ENCODE measurements at places on chromosomes 16 and 17.
A peak's percentile ranks its signal among the peaks of the same experiment; 100 is the strongest.

GRCh38 chr17:67855504-67856324 lies 30.4 kb downstream of the BPTF start:
- no peak for DNase-seq

- DNase-seq = no peak
These were observed 92.4 kb upstream of the HSBP1 start for GRCh38 chr16:83715217-83715920.

DNA sequence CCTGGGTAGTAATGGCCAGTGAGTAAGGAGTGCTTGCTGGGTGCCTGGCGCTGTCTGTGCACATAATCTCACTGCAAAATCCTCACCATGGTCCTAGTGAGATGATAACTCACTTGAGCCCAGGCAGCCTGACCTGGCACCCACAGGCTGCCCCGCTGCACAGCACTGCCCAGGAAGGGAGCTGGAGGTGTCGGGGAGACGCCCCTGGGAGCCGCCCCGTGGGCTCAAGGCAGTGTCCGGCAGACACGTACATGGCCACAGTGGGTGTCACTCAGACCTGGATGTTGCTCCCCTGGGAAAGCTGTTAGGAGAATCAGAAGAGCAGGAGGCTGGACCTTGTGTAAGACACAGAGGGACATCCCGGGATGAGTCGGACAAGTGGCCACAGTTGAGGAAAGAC lies 44.2 kb downstream of the BEAN1 start:
- DNase-seq = no peak

- peak; percentile 76 for DNase-seq
These were observed 17.8 kb downstream of the SAP30BP start for GRCh38 chr17:75684924-75685323.

GRCh38 chr17:7711051-7711755 lies 6.2 kb downstream of the EFNB3 start:
- no peak for DNase-seq

DNA sequence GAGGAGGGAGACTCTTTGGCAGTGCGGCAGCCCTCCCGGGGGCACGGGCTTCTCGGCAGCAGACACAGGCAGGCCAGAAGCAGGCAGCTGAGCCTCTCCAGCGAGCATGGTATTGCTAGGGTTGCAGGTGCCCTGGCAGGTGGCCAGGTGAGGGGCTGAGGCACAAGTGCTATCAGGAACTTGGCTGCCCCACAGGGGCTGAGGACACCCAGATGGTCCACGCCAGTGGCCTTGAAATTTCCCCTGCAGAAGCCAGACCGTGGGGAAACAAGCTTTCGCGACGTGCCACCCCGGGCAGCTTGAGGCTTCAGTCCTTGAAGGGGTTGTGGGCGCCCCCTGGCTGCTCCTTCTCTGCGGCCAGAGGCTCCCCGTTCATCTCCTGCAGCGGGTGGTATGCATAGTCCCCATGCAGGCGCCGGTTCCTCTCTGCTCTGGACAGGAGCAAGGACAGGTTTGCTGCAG lies 8.5 kb downstream of the NAGPA start:
- DNase-seq = no peak

- no peak for DNase-seq
These were observed 3.6 kb downstream of the SDK2 start for GRCh38 chr17:73640691-73641090.

GRCh38 chr17:7114875-7115614 lies 423 bp upstream of the ASGR2 start:
- no peak for DNase-seq

GRCh38 chr17:72287586-72287985 lies 166.8 kb downstream of the SOX9 start:
- no peak for DNase-seq

DNA sequence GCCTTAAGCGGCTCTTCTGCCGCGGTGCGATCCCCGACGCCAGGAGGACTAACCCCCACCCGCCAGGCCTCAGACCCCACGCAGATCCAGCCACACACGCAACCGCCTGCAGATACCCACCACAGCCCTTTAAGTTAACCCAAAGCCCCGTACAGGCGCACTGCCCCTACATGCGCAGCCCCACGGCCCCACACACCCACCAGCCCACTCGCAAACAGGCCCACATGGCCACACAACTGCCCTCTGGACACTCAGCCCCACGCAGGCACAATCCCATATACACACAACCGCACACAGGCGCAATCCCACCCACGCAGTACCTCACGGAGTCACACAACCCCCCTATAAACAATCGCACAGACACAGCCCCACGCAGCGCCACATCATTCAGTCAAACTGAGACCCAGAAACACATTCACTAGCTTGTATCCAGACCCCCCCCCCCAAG lies 41.7 kb downstream of the RAI1 start:
- no peak for DNase-seq

DNA sequence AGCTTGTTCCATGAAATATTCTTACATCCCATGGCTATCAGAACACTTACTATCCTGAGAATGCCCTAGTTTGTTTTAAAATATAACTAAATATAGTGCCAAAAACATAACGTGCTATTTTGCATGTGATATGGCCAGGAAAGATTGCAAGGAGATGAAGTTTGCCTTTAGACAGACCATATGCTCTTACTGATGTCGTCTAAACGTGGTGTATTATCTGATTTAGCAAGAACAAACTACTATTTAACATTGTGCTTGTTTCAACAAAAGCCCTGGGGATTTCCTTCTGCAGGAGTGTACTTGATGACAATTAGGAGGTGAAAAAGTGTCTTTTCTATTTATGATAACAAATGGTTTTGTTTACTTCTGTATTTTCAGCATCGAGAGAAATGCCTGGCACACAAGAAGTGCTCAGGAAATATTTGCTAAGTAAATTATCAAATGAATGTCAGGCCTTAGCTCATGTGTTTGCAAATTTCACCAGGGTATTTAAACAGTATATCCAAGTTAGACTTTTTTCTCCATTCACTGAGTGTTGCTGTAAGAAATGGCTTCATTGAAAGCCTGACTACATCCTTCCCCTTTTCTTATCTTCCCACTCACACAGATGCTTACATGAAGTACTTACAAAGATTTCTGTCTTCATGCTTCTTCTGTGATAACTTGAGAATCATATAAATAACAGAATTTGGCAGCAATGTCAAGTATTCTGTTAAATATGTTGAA lies 1033.6 kb downstream of the CDH8 start:
- no peak for DNase-seq

DNA sequence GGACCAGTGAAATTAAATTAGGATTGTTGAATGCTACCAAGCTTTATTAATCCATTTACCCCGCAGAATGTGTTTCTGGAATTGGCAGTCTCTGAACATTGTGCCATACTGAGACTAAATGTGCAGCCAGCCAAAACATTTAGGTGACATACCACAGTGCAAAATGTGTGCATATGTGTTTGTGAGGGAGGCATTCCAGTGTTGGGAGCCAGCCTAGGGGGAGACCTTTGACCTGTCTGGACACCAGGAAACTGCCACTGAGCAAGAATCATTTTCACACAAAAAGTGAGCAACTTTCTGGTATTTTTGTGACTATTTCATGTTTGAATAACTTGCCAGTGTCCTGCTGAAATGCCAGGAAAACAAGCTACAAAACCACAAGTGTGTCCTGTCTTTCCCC lies 64.7 kb upstream of the SLC12A3 start:
- no peak for DNase-seq

- peak; percentile 97 for DNase-seq
These were observed 4.1 kb downstream of the MGAT5B start for GRCh38 chr17:76872221-76872873.

DNA sequence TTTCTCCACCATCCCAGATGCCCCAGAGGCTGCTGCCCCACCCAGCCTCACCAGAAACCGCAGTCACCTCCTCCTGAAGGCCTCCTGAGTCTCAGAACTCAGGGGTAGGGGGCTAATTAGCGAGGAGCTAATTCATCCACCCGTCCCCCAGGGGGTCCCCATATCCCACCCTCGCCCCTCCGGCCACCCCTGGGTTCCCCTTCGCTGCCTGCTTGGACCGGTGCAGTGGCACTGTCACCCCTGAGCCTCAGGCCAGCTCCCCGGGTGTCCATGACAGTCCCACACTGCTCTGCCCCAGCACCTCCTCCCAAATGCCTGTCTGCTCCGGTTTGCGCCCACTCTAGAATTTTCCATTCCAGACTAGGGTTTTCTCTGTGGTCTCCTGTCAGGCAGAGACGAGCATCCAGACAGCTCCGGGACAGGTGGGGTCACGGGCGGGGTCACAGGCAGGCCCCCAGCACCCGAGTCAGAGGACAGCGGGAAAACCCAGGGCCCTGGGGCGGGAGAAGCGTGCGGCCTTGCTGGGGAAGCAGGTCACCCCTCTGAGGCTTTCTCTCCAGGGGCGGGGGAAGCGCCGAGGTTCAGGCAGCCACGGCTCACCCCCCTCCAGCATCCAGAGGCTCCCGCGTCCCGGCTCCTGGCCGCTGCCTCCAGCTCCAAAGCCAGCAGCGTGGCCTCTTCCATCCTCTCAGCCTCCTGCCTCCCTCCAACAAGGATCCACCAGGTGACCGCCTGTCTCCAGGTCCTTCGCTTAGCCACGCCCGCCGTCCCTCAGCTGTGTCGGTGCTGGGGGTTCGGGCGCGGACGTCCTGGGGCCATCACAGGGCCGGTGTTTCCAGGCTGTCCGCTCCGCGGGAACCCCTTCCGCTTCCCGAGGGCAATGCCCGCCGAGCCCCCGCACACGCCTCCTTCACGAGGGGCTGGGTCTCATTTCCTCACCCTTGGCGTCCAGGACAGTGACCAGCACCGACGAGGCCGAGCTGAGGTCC lies 3.1 kb upstream of the PERCC1 start:
- no peak for DNase-seq

DNA sequence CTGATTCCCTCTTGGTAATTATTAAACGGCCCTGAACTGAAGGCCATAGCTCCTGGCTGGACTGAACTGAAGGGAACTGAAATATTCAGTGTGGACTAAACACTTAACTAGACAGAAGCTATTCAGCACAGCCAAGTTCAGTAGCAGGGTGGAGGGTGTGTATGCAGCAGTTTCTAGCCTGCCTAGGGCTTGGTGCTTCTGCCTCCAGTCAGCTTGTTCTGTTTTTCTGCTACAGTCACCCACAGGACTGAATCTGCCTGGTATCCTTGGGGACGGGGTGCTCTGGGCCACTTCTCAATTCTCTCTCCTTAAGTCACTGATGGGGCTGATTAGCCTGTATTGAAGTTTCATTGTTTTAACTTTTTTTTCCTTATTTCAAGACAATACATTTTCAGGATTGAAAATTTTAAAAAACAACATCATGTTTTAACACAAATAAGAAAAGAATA lies 77.1 kb downstream of the WWP2 start:
- DNase-seq = no peak

DNA sequence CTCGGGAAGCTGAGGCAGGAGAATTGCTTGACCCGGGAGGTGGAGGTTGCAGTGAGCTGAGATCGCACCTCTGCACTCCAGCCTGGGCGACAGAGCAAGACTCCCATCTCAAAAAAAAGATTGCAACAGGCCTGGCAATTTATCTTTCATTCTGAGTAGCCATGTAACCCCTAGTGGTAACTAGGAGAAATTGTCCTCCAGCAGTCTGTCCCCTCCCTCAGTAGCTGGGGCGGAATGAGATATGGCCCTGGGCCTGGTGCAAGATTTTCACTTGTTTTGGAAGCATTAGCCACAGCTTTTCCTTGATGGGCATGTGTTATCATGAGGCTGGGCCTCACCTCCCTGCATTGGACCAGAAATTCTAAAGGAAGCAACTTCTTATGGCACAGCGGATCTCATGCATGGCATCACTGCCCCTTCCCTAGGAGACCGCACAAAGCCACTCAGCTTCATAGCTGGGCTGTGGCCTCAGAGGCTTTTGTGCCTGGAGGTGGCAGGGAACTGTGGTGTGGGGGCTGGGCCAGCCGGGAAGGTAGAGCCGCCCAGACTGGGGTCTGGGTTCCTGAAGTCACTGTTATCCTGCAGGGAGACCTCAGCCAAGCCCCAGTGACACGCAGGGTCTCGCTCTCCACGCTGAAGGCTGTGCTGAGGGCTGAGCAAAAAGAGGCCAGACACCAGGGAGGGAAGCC lies 13.4 kb downstream of the NATD1 start:
- DNase-seq = peak; percentile 43

DNA sequence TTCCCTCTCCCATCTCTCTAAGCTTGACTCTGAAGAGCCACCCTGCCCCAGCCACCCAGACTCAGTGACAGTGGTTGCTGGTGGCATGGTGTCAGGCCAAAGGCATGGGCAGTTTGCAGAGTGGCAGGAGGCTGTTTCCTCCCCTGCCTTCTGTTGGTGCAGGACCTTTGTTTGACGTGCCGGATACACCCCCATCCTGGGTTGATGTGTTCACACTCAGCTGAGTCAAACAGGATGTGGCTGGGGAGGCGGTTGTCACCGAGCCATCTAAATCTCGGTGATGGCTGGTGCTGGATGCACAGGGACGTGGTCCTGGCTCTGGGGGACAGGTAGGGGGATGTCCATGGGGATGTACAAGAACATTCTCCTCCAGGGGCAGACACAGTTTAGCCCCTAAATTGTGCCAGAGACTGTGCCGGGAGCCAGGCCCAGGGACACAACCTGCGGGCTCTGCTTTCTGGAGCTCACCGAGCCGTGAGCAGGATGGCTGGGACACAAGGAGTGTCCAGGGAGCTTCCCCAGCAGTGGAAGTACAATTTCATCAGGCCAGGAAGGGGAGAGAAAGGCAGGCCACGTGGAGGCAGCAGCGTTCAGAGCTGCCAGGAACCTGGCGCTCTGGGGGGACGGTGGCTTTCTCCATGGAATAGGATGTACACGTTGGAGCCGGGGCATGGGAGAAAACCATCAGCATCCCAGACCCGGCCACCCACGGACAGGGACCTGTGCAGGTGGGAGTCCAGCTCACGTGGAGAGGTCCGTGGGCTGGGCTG lies 264.2 kb downstream of the SEC14L1 start:
- peak; percentile 93 for DNase-seq

- DNase-seq = no peak
These were observed 8.0 kb upstream of the UNK start for GRCh38 chr17:75776386-75777295.

DNA sequence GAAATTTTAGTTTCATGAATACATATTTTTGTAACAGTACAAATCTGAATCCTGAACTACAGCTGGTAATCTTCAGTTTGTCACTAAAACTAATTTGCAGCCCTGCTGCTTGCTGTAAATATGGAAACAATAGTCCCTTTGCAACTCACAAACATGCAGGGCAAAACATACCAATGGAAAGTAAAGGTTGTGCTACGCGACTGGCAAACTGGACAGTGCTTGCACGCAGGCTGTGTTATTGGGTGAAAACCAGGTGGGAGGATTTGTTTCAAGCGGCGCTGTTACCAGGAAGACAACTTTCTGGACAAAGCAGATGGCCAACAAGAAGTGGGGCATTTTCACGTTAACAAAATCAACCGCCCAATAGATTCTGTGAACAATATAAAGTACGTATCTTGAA lies 93.5 kb downstream of the CDYL2 start:
- no peak for DNase-seq

DNA sequence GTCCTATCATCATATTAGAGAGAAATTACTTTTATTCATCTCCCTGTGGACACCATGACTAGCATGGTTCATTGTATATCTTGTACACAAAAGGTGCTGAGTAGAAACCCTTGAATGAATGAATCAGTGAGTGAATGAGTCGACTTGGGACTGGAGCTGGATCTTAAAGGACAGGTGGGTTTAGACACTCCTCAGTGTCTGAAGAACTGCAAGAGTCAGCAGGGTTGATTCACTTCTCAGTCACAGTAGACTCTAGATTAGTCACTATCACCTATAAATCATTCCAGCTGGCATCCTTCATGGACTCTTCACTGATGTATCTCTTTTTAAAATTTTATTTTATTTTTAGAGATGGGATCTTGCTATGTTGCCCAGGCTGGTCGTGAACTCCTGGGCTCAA lies 30.1 kb upstream of the PMFBP1 start:
- no peak for DNase-seq

- no peak for DNase-seq
These were observed 36.9 kb upstream of the TRAP1 start for GRCh38 chr16:3754081-3754703.

Measured in urothelium cell line (cell line).